ENCODE measurements at places on chromosomes 13 and 19. TPM values are rescaled to one million over a fixed set of nuclear protein-coding genes. Genes with fewer than 3 reads are reported as not detected.

DNA sequence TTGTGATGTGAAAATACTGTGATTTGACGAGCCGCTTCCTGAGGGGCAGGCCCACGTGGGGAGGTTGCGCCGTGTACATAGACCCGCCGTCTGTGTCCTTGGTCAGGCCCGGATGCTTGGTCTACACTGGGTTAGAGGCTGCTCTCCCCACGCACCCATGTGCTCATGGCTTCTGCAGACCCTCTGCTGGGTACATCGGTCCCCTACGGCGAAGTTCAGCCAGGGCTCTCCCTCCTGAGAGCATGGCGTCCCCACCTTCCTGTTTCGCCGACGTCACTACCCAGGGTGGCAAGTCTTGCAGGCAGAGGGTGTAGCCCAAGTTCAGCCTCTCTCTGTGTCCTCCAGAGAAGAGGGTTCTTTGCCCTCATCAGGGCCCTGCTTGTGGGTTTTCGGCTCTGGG lies 11.0 kb downstream of the COMP start:
- DNase-seq = no peak

- no peak for DNase-seq
Observed at GRCh38 chr13:42638101-42638500, 64.1 kb downstream of the TNFSF11 start.

DNA sequence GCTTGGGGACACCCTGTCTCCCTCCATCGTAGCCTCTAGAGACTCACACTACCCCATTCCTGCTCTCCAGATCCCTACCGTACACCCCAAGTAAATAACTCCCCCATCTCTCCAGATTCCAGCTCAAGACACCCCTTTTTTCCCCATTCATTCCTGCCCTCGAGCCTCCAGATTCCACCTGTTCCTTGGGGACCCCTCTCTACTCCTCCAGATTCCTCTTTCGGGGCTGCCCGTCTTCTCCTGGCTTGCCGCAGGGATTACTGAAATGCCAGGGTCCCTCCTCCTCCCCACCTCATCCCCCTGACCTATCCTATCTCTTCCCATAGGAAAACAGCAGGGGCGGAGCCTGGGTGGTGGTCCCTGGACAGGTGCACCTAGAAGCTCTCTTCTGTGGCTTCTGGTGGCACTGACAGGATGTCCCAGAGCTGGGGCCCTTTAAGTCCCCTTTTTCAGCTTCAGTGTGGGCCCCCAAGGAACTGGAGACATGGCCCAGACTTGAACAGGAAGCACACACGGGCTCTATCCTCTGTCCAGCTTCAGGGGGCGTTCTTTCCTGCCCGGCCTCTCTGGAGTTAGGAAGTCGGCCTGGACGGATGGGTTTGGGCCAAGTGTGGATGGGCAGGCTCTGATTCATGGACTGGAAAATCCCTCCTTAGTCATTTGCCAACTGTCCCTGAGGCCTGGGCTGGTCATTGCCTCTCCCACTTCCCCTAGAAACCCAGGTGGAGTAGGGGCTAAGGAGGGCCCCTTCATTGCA lies 1.2 kb downstream of the ZSWIM4 start:
- peak; percentile 94 for DNase-seq

SSC5D gene
- 10.1 TPM for total RNA-seq

MEIOSIN gene
- not detected for total RNA-seq

- DNase-seq = no peak
Observed at GRCh38 chr19:44642377-44642776, 1.3 kb upstream of the PVR start.

DNA sequence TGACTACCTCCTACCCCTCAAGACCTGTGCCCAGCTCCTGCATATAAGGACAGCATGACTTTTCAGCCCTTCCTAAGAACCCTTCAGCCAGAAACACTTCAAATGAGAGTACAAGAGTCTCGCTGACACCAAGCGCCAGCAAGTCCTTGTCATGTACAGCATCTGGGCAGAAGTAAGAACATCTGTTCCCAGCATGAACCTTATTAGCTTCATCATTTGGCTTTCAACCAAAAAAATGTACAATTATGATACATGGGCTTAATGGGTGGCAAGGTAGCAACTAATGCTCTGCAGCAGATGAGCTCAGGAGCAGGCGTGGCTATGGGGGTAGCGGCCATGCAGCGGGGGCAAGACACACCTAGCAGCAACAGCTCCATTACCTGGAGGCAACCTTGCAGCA lies 487.6 kb downstream of the COG6 start:
- DNase-seq = no peak

PCDH8 gene
- not detected for total RNA-seq

GRCh38 chr19:41595258-41595889 lies 19.4 kb downstream of the CEACAM21 start:
- DNase-seq = no peak

DNA sequence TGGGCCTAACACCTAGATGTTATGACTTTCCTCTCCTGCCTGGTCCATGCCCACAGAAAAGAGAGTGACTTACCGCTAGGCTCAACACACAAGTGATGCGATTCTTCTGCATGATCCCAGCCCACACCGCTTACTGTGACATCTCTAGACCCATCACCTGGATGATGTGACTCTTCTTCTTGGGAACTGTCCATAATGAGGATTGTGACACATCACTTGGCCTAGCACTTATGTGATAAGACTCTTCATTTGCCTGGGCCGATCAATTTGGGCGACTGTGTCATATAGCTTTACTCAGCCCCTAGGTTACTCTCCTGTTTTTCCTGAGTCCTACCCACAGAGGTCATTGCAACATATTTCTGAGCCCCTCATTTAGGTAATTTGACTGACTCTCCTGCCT lies 19.9 kb upstream of the ZNF681 start:
- peak; percentile 57 for DNase-seq

ATP8A2 gene
- total RNA-seq = 0.29 TPM

DNA sequence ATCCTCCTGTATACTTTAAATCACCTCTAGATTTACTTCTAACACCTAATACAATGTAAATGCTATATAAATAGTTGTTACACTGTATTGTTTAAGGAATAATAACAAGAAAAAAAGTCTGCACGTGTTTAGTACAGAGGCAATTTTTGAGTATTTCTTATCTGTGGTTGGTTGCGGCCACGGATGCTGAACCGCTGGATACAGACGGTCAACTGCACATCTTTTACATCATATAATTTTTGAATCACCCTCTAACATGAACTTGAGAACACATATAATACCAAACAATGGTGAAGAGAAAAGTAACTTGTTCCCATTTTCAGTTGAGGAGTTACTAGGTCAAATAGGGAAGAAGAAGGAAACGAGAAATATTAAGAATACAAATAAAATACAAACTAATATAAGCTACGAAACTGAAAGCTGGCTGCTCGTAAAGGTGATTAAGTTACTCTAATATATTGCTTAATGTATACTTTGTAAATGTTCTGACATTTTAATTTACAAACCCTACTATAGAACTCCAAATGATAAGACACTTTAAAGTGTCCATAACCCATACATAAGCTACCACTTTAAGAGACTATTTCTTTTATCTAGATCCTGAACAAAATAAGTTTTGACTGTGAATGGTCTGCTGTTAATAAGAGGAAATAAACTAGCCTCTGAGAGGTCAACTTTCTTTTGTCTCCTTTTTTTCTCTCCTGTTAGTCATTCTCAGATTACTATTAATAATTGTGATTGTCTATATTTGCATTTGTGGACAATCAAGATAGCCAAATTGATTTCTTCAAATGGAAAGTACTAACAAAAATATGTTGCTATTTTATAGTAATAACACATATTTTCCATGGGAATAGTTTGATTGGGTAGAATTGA lies 457.4 kb downstream of the DIAPH3 start:
- no peak for DNase-seq

- DNase-seq = no peak
Observed at GRCh38 chr13:80199067-80199466, 141.9 kb downstream of the SPRY2 start.

DNA sequence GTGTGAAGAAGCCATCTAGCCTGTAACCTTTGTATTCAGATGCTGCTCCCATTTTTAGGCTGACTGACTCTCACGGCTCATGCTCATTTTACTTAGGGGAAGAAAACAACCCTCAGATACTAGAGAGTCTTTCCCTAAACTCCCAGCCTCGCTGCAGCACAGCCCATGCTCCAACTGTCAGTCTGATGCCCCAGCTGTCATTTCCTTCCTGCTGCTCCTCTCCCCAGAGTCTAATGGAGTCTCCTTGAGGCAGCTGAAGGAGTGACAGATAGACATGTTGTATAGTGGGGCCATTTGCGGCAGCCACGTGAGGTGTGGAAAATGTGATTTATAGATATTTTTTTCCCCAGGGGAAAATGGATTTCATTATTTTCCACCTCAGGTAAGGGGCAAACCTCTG lies 59.2 kb upstream of the OLFM4 start:
- DNase-seq = no peak

DNA sequence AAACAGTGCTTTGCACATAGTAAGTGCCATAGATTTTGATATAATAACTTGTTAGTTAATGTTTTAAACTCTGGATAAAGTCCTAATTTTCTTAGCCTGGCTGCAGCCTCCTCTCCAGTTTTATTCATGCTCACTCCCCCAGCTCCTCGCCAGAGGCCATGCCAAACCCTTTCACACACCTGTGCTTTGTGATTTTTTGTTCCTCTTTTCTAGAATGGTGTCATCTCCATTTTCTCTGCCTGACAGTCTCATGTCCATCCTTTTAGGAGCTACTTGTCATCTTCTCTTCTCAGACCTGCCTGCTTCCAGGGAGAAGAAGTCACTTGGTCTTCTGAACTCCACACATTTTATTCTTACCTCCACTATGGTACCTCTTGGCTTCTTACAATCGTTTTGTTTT lies 55.8 kb upstream of the SPATA13 start:
- DNase-seq = no peak

GRCh38 chr19:50252887-50253268 lies 49.5 kb downstream of the MYH14 start:
- DNase-seq = no peak

LPAR6 gene
- total RNA-seq = 7.8 TPM

GRCh38 chr13:73991884-73992283 lies 142.3 kb downstream of the KLF12 start:
- DNase-seq = no peak

GRCh38 chr19:8109890-8110662 lies 39.3 kb downstream of the FBN3 start:
- DNase-seq = no peak

- no peak for DNase-seq
Observed at GRCh38 chr13:106520251-106521054, 15.0 kb downstream of the EFNB2 start.

SIGLEC12 gene
- total RNA-seq = 0.29 TPM

ZNF534 gene
- total RNA-seq = 0.17 TPM

GRCh38 chr13:98927951-98928927 lies 49.6 kb downstream of the DOCK9 start:
- DNase-seq = peak; percentile 84

GFY gene
- total RNA-seq = not detected

LILRA1 gene
- total RNA-seq = 0.52 TPM

COX7A1 gene
- 86.3 TPM for total RNA-seq

ZNF99 gene
- not detected for total RNA-seq

RGL3 gene
- total RNA-seq = 1.7 TPM

- no peak for DNase-seq
Observed at GRCh38 chr19:46068345-46069258, 27.8 kb upstream of the IGFL4 start.

GRCh38 chr13:29315847-29316246 lies 279.6 kb downstream of the SLC7A1 start:
- DNase-seq = no peak

ZIK1 gene
- 9.8 TPM for total RNA-seq

FAM83E gene
- total RNA-seq = 0.42 TPM

KLK14 gene
- total RNA-seq = not detected

DNA sequence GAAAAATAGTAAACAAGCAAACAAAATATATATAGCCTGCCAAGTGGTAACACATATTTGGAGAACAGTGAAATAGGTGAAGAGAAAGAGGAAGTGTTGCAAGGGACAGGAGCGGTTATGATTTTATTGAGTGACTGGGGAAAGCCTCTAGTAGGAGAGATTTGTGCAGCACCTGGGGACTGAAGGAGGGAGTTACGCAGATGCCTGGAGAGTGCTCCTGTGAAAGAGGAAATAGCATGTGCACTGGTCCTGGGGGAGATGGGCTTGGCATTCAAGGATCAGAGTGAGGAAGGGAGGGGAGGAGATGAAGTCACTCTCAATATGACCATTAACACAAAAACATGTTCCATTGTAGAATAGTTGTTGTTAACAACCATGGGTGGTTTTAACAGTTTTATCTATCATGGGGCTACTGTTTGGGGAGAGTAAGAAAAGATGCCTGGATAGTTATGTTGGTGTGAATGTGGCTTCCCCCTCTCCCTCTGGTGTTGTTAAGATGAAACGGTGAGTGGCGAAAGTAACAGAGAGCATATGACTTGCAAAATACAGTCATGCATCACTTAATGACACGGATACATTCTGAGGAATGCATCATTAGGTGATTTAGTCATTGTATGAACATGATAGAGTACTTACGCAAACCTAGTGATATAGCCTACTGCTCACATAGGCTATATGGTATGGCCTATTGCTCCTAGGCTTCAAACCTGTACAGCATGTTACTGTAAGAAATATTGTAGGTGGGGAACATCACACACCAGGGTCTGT lies 251.7 kb upstream of the ARGLU1 start:
- DNase-seq = no peak

ARRDC5 gene
- not detected for total RNA-seq

EDDM13 gene
- total RNA-seq = not detected

DNA sequence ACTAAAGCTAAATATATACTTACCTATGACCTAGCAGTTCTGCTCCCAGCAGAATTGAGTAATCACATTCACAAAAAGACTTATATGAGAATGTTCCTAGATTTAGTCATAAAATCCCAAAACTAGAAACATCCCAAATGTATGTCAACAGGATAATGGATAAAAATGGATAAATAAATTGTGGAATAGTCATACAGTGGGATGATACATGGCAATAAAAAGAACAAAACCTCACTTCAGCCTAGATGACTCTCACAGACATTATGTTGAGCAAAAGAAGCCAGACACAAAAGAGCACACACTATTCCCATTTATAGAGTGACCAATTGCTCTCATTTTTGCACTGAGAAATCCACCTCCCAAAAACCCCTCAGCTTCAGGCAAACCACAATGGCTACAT lies 352.4 kb upstream of the HTR2A start:
- DNase-seq = no peak

- no peak for DNase-seq
Observed at GRCh38 chr19:54694648-54695047, 29.6 kb upstream of the KIR3DL3 start.
